ENCODE measurements at places on chromosomes 7 and 10. TPM values are rescaled to one million over a fixed set of nuclear protein-coding genes. Genes with fewer than 3 reads are reported as not detected.

Gene COL26A1
- polyA plus RNA-seq: 0.07 TPM

Gene CYP3A5
- 0.03 TPM for polyA plus RNA-seq

Gene OR2A7
- polyA plus RNA-seq: 0.51 TPM

Gene MMRN2
- polyA plus RNA-seq: 22.5 TPM

GRCh38 chr7:4841836-4842235, 20.0 kb downstream of the PAPOLB start:
- DNase-seq: no peak

DNA sequence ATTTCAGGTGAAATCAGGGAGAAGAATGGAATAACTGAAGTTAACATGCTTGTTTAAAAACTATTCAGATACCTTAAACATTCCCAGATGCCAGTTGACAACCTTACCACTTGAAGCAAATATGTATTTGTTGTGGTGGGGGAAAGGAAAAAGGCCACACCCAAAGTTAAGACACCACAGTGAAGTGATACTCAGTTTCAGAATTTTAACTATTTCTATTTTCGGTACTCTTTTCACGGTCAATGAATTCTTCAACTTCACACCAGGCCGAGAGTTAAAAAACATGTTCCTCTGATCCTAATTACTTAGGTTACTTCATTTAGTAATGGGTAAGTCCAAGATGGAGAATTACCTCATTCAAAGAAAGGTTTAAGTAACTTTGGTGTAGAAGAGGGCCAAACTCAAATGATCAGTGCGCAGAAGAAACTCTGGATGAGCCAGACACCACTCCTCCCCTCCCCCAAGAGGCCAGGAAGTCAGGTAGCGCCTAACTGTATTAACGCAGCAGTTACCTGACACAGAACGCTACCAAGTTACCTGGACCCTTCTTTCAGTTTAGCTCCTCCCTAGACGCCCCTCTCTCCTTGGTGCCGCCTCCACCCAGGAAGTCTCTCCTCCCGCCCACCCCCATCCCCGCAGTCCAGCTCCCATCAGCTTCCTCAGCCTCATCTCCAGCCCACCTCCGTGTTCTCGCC, 700 bp downstream of the MTPN start:
- no peak for DNase-seq

- no peak for DNase-seq
These were observed 874 bp downstream of the GIMAP5 start for GRCh38 chr7:150738092-150738491.

DNA sequence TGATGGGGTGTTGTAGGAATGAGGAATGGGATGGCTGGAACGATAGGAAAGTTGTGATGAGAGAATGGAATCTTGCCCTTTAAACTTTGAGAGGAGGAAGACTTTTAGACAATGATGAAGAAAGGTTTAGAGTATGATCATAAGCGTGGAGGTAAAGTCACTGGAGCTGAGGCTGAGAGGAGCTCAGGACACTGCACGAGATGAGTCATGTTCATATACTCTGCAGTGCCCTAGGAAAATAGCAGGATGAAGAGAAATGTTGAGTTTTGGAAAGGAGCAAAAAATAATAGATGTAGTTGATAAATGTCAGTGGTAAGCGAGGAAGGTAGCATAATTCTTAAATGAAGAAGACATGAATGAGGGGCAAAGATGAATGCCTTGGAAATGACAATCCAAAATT, 28.3 kb upstream of the CUL1 start:
- DNase-seq: no peak

DNA sequence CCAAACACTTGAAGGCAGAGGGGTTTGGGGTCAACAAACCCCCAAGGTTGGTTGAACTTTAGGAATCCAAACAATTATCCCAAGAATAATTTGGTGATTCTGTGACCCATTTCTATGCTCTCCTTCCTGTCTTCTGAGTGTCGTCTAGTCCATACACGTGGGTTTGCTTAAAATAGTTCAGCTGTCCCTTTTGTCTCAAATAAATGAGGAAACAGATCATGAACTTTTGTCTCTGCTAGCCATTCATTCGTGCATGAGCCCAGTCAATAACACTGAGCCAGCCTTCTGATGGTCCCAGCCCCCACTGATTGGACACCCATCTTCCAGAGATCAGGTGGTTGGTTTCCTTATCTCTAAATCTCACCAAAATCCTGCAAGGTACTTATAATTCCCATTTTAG, 255.4 kb downstream of the PRPF18 start:
- no peak for DNase-seq

- no peak for DNase-seq
These were observed 85.5 kb downstream of the TMEM130 start for GRCh38 chr7:98784216-98784785.

DNA sequence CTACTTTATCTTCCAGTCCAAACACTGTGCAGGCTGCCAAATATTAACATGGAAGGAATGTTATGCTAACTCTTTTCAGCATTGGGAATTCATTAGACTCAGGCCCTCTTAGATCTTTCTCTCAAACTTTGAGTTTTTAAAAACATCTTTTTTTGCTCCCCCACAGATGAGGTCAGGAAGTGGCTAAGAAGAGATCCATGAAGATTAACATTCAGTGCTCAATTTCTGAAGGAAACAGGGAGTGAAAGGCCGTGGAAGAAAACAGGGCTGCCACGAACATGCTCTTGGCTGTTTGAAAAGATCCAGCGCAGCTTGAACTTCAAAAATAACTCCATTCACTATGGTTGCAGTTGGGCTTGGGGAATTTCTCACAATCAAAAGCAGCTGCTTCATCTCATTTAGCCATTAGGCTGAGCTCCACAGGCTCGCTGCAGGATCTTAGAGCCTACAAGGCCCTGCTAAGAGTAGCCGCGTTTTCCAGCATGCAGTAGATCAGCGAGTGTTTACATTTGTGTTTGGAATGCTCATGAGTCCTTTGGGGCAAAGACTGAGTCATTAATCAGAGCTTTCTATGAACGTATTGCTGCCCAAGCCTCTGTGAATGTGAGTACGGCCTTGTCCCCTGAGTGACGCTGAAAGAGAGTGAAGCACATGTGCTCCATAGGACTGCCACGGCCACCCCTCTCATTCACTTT, 41.2 kb upstream of the TNS3 start:
- DNase-seq: no peak

DNA sequence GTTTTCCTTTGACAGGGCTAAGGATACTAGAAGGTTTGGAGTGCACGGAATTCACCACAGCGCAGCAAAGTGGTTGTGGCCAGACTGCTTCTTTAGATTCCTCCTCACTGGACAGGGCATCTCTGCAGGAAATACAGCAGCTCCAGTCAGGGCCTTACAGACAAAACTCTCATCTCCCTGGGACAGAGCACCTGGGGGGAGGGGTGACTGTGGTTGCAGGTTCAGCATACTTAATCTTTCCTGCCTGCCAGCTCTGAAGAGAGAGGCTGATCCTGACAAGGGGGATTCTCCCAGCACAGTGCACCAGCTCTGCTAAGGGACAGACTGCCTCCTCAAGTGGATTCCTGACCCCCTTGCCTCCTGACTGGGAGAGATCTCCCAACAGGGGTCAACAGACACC, 1257.9 kb downstream of the NXPH1 start:
- no peak for DNase-seq

GRCh38 chr10:130487566-130487965, 351.4 kb downstream of the GLRX3 start:
- DNase-seq: no peak

- DNase-seq: no peak
These were observed 1.1 kb downstream of the ADK start for GRCh38 chr10:74151879-74152722.

GRCh38 chr7:135095450-135095849, 52.4 kb upstream of the TMEM140 start:
- DNase-seq: no peak

GRCh38 chr7:45983720-45984255, 62.7 kb upstream of the IGFBP3 start:
- DNase-seq: no peak
